Left colon (tissue), 2 donors: ENCODE measurements at places on chromosomes 2 and 18.

DNA sequence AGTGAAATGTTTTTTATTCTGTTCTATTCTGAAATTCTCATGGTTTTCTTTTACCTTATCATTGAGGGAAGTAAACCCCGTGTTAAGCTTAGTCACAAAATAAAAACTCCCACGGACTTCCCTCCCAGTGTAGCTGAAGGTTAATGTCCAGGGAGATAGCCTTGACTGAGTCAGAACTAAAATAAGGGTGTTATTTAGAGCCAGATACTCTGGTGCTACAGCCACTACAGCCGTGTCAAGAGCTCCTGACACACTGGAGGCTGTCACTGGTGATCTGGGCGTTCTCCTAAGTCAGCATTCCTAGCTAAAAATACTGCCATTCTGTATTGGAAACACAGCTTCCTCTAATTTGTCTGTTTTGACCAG is 82.0 kb upstream of the RANBP2 start:
- DNase-seq, result no peak

DNA sequence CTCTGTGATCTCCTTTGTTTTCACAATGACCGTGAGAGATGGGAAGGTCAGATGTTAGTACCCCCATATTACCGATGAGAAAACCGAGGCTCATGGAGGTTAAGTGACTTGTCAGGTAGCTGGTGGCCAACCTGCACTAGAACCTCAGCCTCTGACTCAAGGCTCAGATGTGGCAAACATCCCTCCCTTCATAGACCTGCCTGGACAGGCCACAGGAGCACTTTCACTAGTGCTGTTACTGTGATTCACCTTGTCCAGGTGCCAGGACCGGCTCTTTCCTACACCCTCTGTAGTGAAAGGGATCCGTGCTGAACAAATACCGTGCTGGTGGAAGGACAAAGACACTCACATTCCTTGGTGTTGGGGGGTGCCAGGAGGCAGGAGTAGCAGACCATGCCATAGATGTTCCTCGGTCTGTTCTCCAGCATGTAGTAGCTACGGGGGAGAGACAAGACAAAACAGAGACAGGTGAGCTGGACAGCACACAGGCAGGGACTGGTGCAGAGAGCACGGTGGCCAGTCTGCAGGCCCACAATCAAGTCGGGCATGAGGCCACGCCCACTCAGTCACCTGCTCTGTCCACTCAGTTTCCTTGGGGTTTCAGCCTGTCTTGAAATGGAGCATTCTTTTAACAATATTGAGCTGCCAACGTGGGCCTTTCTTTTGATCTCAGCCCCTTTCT is 65.9 kb downstream of the EDAR start:
- DNase-seq, result peak; percentile 22

- DNase-seq, result no peak
These were observed 27.1 kb downstream of the LIPG start for GRCh38 chr18:49588971-49589370.

DNA sequence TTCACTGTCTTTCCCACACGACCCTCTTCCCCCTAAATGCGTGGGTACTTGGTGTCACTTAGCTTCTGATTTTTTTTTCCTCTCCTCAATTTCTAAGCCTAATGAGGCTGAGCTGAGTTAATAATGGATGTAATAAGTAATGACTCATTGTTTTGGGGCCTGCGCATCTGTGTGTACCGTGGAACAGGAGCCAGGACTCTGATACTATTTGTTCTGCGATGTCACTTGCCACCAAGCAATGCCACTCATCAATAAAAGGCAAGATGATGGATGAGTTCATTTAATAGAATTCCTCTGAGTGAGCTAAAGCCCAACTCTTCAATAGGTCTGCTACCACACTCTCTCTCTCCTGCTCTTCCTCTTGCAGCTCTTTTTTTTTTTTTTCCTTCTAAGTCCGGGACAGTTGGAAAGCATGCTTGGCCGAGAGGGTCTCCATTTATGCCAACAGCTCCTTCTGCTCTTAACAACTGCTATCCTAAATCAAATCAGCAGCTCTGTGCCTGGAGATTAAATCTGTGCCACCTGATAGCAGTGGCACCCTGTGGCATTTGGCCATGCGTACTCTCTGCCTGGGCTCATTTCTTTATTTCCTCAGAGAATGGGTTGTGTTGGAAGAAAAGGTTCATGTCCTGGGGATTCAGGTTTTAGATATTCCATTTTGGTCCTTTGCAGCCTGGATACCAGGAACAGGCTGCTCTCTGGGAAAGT is 1284.2 kb upstream of the PIK3C3 start:
- DNase-seq, result no peak
